HepG2 (cell line): ENCODE measurements at places on chromosomes 13 and 19. TPM values are rescaled to one million over a fixed set of nuclear protein-coding genes. Genes with fewer than 3 reads are reported as not detected.

The SUPT20H gene
- total RNA-seq, result 33.9 and 35.0 TPM in 2 replicates

The RFX1 gene
- 1.3 and 1.4 TPM in 2 replicates for total RNA-seq

The SYDE1 gene
- 3.8 and 4.3 TPM in 2 replicates for total RNA-seq

The NDUFA11 gene
- 378 and 396 TPM in 2 replicates for total RNA-seq

The ZNF766 gene
- total RNA-seq, result 10.3 and 15.8 TPM in 2 replicates

The RGS9BP gene
- total RNA-seq, result not detected in 2 replicates

The PROSER3 gene
- total RNA-seq, result 4.5 and 5.7 TPM in 2 replicates

The CYP4F2 gene
- 0.42 and 3.7 TPM in 2 replicates for total RNA-seq

The CLDN10 gene
- total RNA-seq, result not detected in 2 replicates

The ELSPBP1 gene
- total RNA-seq, result not detected in 2 replicates

The PDS5B gene
- total RNA-seq, result 24.6 and 53.7 TPM in 2 replicates

The FCAR gene
- not detected in 2 replicates for total RNA-seq
